ENCODE measurements at places on chromosomes 2 and 18. TPM values are rescaled to one million over a fixed set of nuclear protein-coding genes. Genes with fewer than 3 reads are reported as not detected.

Gene ANKRD44
- 0.37 TPM for polyA plus RNA-seq

Gene RGPD5
- polyA plus RNA-seq, result 4.3 TPM

Gene SLC39A10
- 344 TPM for polyA plus RNA-seq

Gene CTDP1
- 9.9 TPM for polyA plus RNA-seq

- H3K27me3 ChIP-seq, result no peaks in the 10 kb centered on the region
- H3K27ac ChIP-seq, result no peak overlapping the region
- H3K36me3 ChIP-seq, result no peaks in the 10 kb centered on the region
- DNase-seq, result no peak
These were observed 179.1 kb upstream of the SH3BP4 start for GRCh38 chr2:234772733-234773060.

GRCh38 chr2:215930505-215931253, 82.7 kb downstream of the MREG start:
- no peak overlapping the region for H3K4me3 ChIP-seq
- peaks cover 20% of the 10 kb centered on the region for H3K36me3 ChIP-seq
- H3K27me3 ChIP-seq, result no peaks in the 10 kb centered on the region

DNA sequence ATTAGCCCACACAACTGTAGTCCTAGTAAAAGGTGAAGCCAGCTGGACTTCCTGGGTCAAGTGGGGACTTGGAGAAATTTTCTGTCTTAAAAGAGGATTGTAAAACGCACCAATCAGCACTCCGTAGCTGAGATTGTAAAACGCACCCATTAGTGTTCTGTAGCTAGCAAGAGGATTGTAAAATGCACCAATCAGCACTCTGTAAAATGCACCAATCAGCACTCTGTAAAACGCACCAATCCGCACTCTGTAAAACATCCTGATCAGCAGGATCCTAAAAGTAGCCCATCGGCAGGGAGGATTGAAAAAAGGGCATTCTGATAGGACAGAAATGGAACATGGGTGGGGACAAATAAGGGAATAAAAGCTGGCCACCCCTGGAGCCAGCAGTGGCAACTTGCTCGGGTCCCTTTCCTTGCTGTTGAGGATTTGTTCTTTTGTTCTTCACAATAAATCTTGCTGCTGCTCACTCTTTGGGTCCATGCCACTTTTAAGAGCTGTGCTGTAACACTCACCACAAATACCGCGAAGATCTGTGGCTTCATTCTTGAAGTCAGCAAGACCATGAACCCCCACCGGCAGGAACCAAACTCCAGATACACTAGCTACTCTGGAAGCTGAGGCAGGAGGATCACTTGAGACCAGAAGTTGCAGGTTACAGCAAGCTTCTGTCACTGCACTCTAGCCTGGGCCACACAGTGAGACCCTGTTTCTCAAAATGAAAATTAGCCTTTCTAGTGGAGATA, 102.6 kb downstream of the HS6ST1 start:
- H3K4me1 ChIP-seq, result no peaks in the 10 kb centered on the region
- DNase-seq, result no peak
- no peak overlapping the region for H3K27ac ChIP-seq

DNA sequence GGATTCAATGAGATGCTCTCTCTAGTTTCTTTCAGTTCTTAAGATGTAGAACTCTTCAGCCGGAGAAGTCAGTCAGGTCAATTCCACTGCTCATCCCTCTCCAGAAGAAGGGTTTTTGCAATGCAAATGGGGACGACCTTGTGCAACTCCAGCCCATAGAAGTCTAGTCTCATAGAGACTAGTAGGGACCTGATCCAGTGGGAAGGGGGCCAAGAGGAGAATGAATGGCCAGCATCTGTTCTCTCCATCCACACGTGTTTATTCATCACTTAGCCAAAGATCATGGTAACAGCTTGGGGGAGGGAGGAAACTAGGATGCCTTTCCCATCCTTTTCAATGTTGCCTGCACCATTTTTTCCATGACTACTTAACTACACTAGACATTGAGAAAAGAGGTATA, 120.2 kb downstream of the LAMA3 start:
- no peaks in the 10 kb centered on the region for H3K27me3 ChIP-seq
- H3K4me3 ChIP-seq, result no peak overlapping the region
- H3K27ac ChIP-seq, result no peak overlapping the region
- no peaks in the 10 kb centered on the region for H3K36me3 ChIP-seq

- no peak overlapping the region for H3K27ac ChIP-seq
- H3K4me1 ChIP-seq, result no peaks in the 10 kb centered on the region
- DNase-seq, result no peak
- H3K27me3 ChIP-seq, result no peaks in the 10 kb centered on the region
- H3K4me3 ChIP-seq, result no peak overlapping the region
- H3K36me3 ChIP-seq, result no peaks in the 10 kb centered on the region
These were observed 768.2 kb upstream of the ACVR2A start for GRCh38 chr2:147076634-147077033.

- no peak overlapping the region for H3K4me3 ChIP-seq
- H3K36me3 ChIP-seq, result peaks cover 47% of the 10 kb centered on the region
- no peak overlapping the region for H3K27ac ChIP-seq
- no peak for DNase-seq
- no peaks in the 10 kb centered on the region for H3K4me1 ChIP-seq
These were observed 40.2 kb downstream of the POLR1A start for GRCh38 chr2:86065512-86065911.

DNA sequence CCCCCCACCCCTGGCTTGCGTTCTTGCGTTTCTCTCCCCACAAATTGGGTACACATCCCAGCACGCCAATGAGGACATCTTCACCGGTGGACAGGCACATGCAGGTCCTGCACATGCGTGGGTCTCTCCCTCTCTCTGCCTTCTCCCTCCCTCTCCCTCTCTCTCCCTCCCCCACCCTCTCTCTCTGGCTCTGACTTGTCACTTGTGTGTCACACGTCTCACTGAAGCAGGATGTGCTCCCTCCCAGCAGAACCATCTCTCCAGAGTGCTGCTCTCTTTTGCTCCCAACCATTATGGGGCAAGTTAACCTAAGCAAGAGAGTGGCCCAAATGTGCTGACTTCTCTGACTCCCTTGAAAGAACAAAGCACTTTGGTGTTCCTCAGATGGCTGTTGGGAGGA, 120.8 kb upstream of the CAB39 start:
- H3K36me3 ChIP-seq, result no peaks in the 10 kb centered on the region
- no peak overlapping the region for H3K4me3 ChIP-seq
- H3K4me1 ChIP-seq, result no peaks in the 10 kb centered on the region

DNA sequence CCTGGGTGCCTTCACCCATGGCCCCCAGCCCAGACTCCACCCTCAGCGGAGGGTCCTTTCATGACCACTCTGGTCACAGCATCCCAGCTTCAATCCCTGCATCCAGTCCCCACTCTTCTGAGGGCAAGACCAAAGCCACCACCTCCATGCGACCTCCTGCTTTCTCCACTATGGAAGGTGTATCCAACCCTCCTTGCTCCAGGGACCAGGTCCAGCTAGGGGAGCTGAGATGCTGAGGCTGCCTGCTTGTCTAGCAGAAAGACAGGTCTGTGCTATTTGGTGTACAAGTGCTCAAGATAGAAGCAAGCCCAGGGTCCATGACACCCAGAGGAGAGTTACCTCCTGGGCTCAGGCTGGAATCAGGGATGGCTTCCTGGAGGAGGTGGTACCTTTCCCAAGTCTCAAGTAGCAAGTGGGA, 73.8 kb upstream of the RAB6C start:
- H3K27ac ChIP-seq, result no peak overlapping the region
- no peaks in the 10 kb centered on the region for H3K27me3 ChIP-seq
- H3K4me3 ChIP-seq, result no peak overlapping the region
- no peak for DNase-seq
- no peaks in the 10 kb centered on the region for H3K4me1 ChIP-seq
- H3K36me3 ChIP-seq, result no peaks in the 10 kb centered on the region

DNA sequence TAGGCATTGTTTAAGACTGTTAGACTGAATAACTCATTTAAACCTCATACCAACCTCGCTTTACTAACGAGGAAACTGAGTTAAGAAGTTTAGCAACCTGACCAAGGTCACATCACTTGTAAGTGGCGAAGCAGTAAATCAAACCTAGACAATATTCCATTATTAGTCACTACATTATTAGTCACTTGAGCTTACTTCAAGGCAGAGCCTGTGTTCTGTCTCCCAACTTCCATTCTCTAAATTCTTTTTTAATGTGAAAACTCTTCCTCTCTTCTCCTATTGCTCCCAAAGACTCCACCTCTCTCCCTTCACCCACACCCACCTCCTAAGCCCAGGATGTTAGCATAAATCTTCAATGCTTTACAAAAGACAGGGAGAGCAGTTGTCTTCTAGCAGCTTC, 156.5 kb downstream of the ARL6IP6 start:
- H3K27ac ChIP-seq, result no peak overlapping the region
- H3K27me3 ChIP-seq, result no peaks in the 10 kb centered on the region
- H3K4me1 ChIP-seq, result no peaks in the 10 kb centered on the region
- H3K36me3 ChIP-seq, result no peaks in the 10 kb centered on the region
- no peak for DNase-seq

DNA sequence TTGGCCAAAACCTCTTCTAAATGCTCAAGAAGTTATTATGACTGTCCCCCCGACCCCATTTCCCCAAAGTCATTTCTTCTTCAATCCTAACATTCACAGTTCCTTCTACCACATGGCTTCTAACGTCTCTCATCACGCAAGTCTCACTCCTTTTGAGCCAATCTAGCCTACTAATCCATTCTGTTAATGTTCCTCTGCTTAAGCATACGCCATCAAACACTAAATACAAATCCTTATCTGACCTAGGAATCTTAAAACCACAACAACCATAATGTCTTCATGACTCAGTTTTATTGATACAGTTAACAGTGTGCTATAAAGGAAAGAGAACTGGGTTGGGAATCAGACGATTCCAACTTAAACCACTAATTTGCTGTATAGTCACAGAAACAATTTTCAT, 23.9 kb downstream of the HNRNPLL start:
- H3K4me1 ChIP-seq, result peaks cover 28% of the 10 kb centered on the region
- H3K27ac ChIP-seq, result no peak overlapping the region
- H3K36me3 ChIP-seq, result peaks cover 3% of the 10 kb centered on the region
- DNase-seq, result no peak
- H3K27me3 ChIP-seq, result no peaks in the 10 kb centered on the region

DNA sequence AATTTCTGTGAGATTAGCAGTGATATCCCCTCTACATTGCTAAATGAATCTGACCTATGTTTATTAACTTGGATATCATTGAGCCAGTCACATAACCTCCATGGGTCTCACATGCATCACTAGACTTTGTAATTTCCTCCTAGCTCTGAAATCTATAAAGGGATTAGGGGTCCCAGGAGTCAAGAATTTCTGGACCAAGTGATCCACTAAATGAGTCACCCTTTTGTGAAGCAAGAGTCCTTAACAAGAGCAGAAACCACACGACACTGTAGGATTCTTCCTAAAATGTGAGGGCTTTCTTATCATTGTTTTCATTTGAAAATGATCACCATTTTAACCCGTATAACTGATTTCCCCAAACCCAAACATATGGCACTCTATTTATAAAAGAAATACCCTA, 90.3 kb downstream of the DHRS9 start:
- H3K4me3 ChIP-seq, result no peak overlapping the region
- no peak for DNase-seq
- no peaks in the 10 kb centered on the region for H3K27me3 ChIP-seq
- no peak overlapping the region for H3K27ac ChIP-seq
- no peaks in the 10 kb centered on the region for H3K36me3 ChIP-seq

Measured in GM23338 (cell line).